A172 (cell line): ENCODE measurements at places on chromosomes 7 and 10. TPM values are rescaled to one million over a fixed set of nuclear protein-coding genes. Genes with fewer than 3 reads are reported as not detected.

DNA sequence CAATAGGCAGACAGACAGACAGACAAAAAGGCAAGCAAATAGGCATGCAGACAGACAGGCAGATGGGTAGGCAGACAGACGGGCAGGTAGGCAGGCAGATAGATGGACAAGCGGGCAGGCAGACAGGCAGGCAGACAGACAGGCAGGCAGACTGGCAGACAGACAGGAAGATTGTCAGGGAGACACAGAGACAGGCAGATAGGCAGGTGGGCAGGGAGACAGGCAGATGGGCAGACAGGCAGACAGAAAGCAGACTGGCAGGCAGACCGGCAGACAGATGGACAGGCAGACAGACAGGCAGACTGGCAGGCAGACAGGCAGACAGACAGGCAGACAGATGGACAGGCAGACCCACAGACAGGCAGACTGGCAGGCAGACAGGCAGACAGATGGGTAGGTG is 70.3 kb upstream of the MYL10 start:
- DNase-seq, result no peak

FAM237B gene
- not detected in 2 replicates for total RNA-seq

GRCh38 chr10:44045020-44045419 is 339.9 kb downstream of the CXCL12 start:
- no peak for DNase-seq

- no peak for DNase-seq
Measured at GRCh38 chr10:72712136-72712535, 20.2 kb downstream of the MCU start.

- no peak for DNase-seq
Measured at GRCh38 chr10:82319074-82319473, 444.1 kb downstream of the NRG3 start.

DNA sequence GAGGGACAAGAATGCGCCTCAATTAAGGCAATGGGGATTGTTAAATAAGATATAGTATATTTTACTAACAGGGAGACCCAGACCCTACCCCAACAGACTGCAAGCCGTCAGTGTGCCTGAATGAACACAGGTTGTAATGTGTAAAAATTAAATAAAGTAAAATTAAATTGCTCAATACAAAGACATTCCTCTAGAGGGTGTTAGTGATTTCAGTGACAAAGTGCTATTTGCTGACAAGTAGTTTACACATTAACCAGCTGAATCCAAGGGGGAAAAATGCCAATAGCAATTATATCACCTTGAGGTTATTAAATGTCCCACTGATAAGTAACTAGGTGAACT is 110.5 kb downstream of the EBF3 start:
- DNase-seq, result no peak

ITIH2 gene
- not detected in 2 replicates for total RNA-seq

DNA sequence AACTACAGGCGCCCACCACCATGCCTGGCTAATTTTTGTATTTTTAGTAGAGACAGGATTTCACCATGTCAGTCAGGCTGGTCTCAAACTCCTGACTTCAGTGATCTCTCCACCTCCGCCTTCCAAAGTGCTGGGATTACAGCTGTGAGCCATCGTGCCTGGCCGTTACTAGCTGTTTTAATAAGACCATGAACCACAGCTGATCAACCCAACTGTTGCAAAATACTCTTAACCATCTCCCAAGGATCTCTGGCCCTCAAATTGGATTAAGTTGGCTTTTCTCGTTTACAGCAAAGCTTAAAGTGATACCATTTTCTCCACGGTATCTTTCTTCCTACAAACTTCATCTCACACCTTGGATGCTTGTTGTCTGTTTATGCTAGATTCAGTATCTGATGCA is 18.3 kb downstream of the ZFAND2A start:
- DNase-seq, result no peak

GRCh38 chr7:93921607-93922566 is at the start of gene GNG11:
Gene GNG11, plus strand, starts transcription at chr7:93921735. Its CDS starts 403 bp downstream, at chr7:93922138.
- DNase-seq, result peak; percentile 72

- DNase-seq, result no peak
Measured at GRCh38 chr10:81403451-81403850, 471.5 kb upstream of the NRG3 start.
